ENCODE measurements at places on chromosomes 1 and 21.

DNA sequence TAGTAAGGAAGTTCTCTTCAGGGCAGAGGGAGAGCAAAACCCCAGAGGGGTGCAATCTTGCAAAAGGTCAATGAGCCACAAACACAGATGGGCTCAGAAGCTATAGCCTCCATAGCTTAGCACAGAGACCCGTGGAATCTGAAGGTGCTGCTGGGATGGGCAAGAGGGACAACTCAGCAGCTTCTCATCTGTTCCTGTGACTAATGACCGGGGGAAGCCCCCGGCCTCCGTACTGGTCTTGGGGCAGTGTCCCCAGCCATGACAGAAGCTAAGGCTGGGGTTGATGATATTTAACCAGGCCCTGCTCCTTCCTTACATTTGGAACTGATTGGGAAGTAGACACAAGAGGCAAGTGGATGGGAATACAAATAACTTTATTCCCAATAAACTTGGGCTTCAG lies 19.1 kb downstream of the EXOC8 start:
- no peak for DNase-seq

- peak; percentile 79 for DNase-seq
Observed at GRCh38 chr1:229341774-229342655, 832 bp downstream of the CCSAP start.

DNA sequence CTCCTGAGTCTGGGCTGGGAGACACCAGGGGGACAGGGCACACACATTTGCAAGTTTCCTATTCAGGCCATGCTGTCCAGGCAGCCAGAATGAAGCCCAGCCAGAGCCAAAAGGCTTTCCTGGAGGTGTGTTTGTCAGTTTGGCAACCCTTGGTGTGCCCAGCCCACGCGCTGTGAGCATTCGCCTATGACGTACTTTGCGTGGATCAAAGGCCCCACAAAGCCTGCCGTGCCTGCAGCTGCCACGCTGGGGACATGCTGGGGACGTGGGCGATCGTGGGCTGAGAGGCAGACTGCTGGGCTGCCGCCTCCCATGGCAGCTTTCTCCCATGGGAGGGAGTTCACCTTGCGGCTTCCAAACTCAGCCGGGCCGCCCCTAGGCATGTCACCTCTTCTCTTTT lies 57.5 kb downstream of the CD247 start:
- no peak for DNase-seq

GRCh38 chr1:12204140-12204539 lies 25.7 kb upstream of the VPS13D start:
- no peak for DNase-seq

DNA sequence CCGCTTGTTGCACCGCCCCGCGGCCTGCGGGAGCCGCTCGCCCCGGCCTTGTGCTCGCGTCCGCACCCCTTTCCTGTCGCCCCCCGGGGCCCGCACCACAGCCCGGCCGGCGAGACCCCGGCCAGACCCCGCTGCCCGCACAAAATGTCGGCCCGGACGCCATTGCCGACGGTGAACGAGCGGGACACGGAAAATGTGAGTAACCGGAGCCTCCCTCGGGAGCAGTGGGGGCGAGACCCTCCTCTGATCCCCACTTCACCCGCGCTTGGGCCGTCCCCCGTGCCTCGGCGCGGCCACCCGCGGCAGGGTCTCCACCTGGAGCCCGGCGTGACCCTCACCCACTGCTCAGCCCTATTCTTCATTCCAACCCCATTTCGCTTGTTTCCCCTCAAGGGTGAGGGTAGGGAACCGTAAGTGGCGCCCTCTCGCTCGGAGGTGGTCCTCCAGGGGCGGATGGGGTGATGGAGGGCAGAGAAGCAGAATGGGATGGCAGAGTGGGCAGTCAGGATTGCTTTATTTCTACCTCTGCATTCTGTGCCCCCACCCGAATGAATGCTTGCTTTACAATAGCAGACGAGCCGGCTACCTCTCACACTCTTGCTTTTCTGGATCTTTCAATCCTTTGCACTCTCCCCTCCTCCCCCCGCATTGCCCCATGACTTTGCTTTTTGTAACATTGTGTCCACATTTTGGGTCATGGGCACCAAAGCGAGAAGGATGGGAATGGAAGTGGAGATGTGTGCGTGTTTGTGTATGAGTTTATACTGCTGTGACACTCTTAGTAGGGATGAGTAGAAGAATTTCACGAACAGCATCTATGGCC lies 954 bp downstream of the MARK1 start:
- peak; percentile 10 for DNase-seq

DNA sequence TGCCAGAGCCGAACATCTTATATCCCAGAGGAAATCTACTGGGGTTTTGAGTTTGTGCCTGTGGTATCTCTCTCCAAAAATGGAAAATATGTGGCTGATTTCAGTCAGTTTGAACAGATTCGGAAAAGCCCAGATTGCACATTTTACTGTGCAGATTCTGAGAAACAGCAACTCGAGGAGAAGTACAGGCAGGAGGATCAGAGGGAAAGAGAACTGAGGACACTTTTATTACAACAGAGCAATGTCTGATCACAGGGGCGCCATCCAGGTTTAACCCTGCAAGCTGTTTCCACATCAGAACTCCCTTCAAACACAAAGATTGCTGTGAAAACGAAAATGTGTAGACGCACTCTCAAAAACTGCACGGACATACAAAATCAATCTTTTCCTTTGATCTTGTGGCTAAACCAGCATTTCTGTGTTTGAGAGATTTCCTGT lies 43.4 kb downstream of the KCNJ15 start:
- no peak for DNase-seq

- no peak for DNase-seq
Observed at GRCh38 chr1:119091618-119092017, 48.8 kb downstream of the WARS2 start.

GRCh38 chr1:8006037-8006963 lies 19.8 kb downstream of the ERRFI1 start:
- no peak for DNase-seq

DNA sequence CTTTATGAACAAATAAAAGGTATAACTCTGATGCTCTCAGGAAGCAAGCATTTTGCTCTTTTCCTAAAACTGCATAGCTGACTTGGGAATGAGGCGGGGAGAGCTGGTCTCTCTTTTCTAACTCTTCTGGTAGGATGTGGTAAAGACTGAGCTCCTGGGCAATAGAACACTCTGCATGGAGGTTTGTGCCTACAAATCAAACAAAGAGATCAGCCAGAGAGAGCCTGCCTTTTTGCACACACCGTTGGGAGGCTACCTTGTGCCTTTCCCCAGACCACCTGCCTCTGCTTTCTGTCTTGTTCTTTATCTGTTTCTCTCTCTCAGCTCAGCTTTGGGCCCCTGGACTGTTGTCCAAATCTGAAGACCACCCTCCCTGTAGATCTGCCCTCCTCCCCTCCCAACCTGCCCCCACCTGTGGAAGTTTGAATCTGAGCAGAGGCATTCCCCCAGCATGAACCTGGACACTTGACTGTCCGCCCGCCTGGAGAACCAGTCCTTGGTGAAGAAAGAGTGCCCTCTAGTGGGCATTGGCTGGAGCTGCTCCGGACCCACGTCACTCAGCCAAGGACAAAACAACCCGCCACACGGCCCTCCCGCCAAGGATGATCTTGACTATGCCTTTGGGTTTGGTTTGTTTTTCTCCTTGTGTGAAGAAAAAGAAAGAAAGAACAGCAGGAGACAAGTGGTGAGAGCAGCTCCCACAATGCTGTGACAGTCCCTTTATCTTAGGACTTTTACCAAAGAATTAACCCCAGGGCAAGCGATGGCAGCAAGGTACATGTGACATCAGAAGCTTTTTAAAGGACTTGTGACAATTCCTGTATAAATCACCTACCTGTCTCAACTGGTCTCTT lies 228.2 kb downstream of the PBX1 start:
- DNase-seq, result peak; percentile 76

DNA sequence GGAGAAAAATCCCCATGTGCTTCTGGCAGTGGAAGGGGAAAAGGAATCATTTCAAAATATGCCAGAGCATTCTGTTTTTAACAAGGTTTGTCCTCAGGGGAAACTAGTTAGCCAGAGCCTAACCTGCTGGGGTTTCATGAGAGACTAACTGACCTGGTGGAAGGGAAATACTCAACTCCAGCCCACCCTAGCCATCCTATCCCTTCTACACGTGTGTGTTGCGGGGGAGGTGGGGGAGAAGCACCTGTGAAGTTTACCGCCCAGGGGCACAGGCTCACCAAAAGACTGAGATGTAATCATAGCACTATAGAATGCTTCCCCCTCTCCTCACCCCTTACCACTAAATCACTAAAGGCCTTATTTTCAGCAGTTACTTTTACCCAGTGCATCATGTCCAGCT lies 139.5 kb downstream of the GRIK3 start:
- no peak for DNase-seq

GRCh38 chr1:75129983-75130789 lies 4.0 kb upstream of the LHX8 start:
- DNase-seq, result no peak

GRCh38 chr1:29470788-29471119 lies 234.4 kb downstream of the PTPRU start:
- no peak for DNase-seq

All from SK-MEL-5 (cell line).